ENCODE measurements at places on chromosomes 13 and 19.

GRCh38 chr19:46729696-46730095, 12.8 kb upstream of the PRKD2 start:
- DNase-seq: no peak

- DNase-seq: no peak
Observed at GRCh38 chr13:90951663-90952062, 395.8 kb upstream of the MIR17HG start.

DNA sequence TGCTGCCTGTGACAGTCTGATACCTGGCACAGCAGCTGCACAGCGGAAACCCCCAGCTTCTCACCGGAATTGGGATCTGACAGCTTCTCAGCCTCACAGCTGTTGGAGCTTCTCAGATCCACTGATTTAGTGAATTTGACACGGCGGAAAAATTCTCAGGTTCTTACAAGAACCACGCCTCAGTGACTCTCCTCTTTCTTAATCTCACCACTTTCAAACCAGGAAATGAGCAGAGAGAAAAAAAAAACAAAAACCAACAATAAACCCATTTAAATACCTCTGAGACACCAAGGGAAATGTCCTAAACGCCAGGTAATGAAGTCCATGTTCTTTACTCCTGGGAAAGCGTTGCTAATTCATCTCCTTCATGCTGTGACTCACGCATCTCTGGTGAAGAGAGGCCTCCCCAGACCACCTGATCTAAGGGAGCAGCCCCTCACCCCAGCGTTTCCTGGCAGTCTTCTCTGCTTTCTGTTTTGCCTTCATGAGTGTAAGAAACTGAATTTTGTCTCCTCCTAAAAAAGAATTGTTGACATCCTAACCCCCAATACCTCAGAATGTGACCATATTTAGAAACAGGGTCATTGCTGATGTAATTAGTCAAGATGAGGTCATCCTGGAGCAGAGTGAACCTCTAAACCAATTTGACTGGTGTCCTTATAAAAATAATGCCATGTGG, 15.9 kb upstream of the IZUMO2 start:
- DNase-seq: no peak

DNA sequence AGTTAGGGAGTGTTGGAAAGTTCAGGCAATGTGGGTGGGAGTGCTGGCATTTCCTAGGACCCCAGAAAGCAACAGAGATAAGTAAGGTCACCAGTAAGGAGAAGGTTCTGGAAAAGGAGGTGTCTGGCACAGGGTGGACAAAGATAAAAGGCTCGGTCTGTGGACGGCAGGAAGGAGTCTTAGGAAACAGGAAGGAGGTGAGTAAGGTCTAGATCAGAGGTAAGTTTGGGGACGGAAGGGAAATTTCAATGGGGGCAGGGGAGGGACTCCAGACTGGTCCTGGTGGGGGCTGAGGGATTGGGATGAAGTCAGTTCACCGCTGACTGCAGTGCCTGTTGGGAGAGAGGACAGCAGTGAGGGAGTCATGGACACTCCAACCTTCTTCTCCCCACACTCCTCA, 7.8 kb upstream of the OPA3 start:
- DNase-seq: no peak

GRCh38 chr13:52978989-52979388, 49.6 kb upstream of the OLFM4 start:
- DNase-seq: no peak

DNA sequence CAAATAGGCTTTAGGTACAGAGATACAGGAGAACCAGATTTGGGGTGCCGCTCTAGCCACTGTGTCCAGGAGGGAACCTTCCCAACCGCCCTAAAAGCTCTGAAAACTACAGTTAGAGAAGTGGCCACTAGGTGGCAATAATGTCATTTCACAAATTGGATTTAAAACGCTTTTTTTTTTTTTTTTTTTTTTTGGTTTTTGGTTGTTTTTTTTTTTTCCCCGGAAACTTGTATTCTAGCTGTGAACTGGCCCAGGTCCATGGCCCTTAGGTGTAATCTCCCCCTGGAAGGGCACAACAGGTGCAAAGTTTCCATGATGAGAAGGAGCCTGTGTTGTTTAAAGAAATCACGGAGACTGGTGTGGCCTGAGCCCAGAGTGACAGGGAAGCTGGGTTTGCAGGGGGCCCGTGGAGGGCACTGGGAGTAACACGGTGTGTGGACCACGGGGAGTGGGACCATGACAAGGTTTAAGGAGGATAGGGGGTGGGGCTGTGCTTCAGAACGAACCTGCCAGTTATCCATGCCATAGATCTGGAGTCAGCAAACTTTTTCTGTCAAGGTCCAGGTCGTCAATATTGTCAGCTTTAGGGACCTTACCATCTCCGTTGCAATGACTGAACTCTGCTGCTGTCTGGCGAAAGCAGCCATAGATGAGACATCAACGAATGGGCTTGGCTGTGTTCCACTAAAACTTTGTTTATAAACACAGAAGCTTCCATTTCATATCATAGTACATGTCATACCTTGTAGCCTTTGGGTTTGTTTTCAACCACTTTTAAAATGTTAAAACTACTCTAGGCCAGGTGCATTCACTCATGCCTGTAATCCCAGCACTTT, 10.1 kb downstream of the OR1I1 start:
- peak; percentile 44 for DNase-seq

GRCh38 chr19:5682107-5682482, 1.3 kb downstream of the HSD11B1L start:
- no peak for DNase-seq

DNA sequence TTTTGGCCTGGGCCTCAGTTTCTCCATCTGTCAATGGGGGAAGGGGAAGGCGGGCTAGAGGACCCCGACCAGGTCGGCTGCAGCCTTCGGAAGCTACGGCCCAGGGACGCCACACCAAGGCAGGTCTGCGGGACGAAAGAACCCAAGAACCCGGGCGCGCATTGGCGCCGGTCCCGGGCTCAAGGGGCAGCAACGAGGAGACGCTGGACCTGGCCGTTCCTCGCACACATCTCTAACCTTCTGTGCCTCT, 739 bp upstream of the ILF3 start:
- no peak for DNase-seq

GRCh38 chr19:2032296-2032941, 16.9 kb upstream of the BTBD2 start:
- peak; percentile 88 for DNase-seq
